ENCODE measurements at places on chromosomes 2 and 18.

- DNase-seq = no peak
Measured at GRCh38 chr2:8870441-8870840, 33.0 kb upstream of the KIDINS220 start.

- DNase-seq = no peak
Measured at GRCh38 chr2:56590611-56591010, 406.8 kb downstream of the CCDC85A start.

- no peak for DNase-seq
Measured at GRCh38 chr2:241064802-241065354, 37.2 kb downstream of the MTERF4 start.

- no peak for DNase-seq
Measured at GRCh38 chr18:9796935-9797549, 88.7 kb upstream of the TXNDC2 start.

DNA sequence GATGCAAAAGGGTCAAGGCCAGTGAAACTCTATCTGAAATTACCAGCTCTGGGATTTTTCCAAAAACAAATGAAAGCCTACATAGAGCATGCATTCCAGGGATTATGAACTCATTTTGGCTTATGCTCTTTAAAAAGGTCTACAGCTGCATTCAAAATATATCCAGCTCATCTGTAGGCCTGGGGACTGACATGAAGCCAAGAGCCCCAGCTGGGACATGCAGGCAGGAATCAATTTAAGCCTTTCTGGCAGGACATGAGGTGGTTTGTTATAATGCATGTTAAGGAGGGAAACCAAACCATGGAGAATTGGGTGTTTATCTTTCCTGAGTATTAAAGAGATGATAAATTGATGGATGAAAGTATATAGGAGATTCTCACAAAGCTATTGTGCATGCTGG lies 164.5 kb downstream of the RBM43 start:
- no peak for DNase-seq

DNA sequence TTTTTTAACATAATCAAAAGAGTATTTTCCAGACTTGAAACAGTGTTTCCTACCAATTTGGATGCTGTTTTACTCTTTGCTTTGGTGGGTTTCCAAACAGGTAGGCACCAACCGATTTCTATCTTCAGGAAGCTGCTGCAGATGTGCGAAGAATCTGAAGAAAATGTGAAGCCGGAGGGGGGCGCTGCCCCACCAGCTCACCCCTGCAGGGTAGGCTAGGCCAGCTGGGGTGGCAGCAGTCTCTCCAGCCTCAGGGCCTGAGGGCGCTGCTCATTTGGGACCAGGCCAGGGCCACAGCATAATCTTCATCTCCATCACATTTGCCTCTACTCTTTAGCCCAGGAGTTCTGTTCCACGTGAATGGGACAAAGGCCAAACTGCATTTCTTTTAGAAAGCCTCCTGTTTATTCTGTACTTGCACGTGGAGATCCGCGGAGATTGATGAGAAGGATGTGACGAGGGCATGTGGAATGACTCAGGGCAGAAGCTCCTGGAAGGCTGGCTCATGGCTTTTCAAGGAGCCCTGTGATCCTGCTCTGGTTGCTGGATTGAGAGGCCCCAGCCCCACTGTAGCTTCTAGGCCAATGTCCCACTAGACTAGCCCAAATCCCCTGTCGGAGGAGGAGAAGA lies 84.2 kb upstream of the FAM136A start:
- no peak for DNase-seq

DNA sequence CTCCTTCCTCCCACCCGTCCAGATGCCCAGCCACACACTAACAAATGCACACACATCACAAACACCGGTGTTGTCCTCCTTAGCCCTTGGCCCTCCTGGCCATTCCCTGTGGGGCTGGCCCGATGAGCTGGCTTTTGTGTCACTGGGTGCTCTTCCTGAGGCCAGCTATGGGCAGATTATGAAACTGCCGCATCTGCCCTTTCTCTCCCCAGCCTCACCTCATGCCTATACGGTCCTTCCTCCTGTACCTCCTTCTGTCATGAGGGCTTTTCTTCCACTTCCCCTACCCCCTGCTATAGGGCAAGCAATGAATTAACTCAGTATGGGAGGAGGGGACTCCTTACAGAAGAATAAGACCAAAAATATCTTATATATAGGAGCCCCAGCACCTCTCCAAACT lies 10.3 kb upstream of the INO80C start:
- DNase-seq = no peak

GRCh38 chr2:109342930-109343329 lies 213.9 kb downstream of the SH3RF3 start:
- DNase-seq = no peak

DNA sequence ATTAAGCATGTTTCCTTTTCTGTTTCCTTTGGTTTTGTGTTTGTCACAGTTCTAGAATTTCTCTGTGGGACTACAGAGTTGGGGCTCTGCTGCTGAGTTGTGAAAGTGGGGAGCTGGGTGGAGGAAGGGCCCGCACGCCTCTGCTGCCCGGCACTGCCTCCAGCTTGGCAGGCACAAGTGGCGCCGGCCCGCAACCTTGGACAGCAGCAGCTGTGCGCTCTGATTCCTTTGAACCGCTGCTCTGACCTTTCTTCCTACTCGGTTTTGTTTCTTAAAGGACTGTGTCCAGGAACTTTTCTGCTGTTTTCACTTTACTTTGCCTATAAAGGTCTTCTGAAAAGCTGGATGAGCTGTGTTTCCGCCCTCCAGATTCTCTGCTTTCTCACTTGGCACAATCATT lies 137.6 kb upstream of the ALPP start:
- DNase-seq = no peak

DNA sequence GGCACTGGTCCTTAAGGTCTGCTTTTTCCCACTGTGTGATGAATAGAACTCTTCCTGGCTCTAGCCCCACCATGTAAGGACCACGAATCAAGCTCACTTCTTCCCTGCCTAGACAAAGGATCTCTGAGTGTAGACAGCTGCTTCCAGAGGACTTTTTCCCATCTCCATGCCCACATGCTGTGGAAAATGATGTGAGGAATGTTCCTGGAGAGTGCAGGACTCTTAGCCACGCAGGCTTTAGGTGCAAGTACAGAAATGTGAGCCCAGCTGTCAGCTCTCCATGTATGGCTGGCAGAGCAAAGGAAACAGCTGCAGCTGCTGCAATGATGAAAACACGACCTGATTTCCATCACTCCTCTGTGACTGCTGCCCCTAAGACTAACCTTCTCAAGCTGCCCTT lies 35.5 kb downstream of the NXPH2 start:
- no peak for DNase-seq

- DNase-seq = no peak
Measured at GRCh38 chr2:177289824-177290628, 25.5 kb upstream of the NFE2L2 start.

DNA sequence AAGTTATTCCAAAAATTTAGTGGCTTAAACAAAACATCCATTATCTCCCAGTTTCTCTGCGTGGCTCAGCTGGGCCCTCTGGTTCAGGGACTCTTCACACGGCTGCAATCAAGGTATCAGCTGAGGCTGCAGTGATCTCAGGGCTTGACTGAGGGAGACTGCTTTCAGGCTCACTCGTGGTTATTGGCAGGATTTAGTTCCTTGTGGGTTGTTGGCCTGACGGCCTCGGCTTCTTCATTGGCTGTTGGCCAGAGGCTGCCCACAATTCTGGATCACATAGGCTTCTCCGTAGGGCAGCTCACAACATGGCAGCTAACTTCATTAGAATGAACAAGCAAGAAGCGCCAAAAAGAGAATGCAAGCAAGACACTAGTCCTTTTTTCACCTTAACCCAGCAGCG lies 90.1 kb downstream of the ABI2 start:
- DNase-seq = no peak

DNA sequence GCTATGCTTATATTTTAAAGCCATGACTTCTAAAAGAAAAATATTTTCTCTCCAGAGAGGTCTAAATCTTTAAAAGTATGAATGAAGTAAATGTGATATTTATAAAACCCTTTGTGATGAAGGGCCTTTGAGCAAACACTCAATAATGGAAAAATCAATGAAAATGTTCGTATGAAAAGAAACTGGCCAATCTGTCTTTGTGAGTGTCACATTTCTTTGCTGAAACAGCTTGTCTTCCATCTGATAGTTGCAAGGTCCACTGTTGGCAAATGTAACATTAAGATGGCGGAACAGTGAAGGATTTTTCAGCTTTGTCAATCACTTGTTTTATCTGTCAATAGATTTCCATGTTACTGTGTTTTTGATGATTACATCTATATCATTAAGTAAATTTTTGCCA lies 162.9 kb upstream of the GATA6 start:
- no peak for DNase-seq

DNA sequence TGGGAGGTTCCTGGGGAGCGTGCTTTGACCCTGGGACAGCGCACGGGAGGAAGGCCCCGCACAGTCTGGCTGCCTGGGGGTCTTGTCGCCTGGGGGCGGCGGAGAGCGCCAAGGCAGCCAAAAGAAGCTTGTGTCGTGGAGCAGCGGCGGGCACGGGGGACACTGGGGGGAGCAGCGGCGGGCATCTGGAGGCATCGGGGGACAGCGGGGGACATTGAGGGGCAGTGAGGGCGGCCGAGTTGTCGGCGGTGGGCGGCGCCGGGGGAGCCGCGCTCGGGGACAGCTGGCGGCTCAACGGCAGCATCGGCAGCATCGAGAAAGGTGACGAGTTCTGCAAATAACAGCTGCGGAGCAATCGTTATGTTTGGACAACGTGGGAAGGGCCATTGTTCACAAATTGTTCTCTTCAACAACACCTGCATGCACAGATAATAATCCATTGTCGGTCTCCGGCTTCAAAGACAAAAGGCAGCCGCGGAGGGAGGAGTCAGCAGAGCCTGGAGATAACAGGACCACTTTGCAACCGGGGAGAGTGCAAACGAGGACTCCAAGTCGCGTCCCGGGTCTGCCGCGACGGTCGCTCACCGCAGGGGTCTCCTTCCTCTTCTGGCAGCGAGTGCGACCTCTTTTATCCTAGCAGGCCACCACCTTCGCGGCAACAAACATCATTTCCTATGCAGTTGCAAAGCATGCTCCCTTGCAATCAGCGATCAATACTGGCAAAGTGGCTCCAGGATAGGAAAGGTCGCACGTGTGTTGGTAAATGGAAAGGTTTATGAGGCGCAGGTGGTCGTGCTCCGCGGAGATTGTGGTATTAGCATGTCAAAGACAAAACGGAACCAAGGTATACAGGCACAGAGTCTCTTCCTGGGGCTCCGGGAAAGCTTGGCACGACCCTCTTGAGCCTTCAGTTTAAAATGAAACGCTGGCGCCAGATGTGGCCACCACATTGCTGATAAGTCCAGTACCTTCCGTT lies 132.3 kb upstream of the DLX2 start:
- peak; percentile 23 for DNase-seq

GRCh38 chr18:23735021-23735464 lies 45.8 kb downstream of the LAMA3 start:
- DNase-seq = no peak

- no peak for DNase-seq
Measured at GRCh38 chr18:61241260-61241853, 91.9 kb upstream of the CDH20 start.

GRCh38 chr18:60649842-60650536 lies 277.4 kb upstream of the MC4R start:
- DNase-seq = no peak

GRCh38 chr18:23971666-23972230 lies 42.8 kb upstream of the TTC39C start:
- no peak for DNase-seq

DNA sequence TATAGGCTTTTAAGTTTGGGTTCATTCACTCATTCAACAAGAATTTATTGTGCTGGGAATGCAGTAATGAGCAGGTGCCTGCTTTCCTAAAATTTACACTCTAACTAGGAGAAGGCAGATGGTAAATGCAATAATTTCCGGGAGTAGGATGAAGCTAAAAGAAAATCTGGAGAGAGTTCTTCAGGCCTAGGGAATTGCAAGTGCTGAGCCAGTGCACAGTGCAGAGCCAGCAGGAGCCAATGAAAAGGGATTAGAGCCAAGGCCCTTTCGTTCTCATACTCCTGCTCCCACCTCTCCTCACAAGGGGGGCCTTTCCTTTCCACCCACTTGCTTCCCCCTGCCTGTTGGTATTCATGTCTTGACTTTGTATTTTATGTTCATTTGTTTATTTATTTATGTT lies 55.1 kb downstream of the CFAP221 start:
- DNase-seq = no peak

DNA sequence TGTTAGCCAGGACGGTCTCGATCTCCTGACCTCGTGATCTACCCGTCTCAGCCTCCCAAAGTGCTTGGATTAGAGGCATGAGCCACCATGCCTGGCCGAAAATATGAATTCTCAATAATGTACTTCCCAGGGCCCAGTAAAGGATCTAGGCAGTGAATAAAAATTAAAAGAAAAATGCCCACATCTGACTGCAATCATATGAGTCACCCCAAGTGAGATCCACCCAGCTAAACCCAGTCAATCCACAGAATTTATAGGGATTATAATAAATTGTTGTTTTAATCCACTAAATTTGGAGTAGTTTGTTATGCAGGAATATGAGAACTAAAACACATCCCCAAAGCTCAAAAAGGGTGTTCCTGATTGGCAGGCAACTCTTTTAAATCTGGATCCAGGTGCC lies 93.5 kb upstream of the STK39 start:
- no peak for DNase-seq

DNA sequence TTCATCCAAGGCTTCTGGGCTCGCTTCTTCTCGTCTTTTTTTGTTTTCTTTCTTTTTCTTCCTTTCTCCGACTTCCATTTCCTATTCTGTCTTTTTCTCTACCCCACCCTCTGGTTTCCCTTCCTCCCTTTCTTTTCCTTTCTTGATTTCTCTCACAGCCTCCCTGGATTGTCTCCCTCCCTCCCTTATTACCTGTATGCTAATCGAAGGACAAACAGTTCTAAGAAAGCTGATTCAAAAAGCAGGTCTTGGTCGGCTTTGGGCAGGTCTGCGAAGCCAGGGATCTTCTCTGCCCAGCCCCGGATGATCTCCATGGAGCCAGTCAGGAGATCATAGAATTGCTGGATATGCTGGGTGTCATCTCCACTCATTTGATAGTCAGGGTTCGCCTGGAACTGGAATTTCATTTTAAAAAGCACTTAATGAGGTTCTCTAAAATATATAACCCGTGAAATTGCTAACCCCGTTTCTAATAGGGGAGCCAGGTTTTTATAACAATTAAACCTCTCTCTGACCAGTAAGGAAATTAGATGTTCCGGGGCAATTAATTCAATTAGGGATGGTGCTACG lies 5.9 kb downstream of the NR4A2 start:
- DNase-seq = no peak

- DNase-seq = no peak
Measured at GRCh38 chr2:74109551-74109950, 38.2 kb downstream of the BOLA3 start.

Data from stimulated activated CD4-positive, alpha-beta T cell treated with anti-CD3 and anti-CD28 coated beads, Interleukin-4, amount 100 ng/mL, for 24 hours (primary cell).